Thyroid gland (tissue), 4 donors: ENCODE measurements at places on chromosomes 2 and 18. TPM values are rescaled to one million over a fixed set of nuclear protein-coding genes. Genes with fewer than 3 reads are reported as not detected.
A peak's percentile ranks its signal among the peaks of the same experiment; 100 is the strongest.

Gene ECEL1
- total RNA-seq: 1.4 TPM

Gene C2orf69
- 11.3 TPM for total RNA-seq

Gene UGT1A10
- total RNA-seq: not detected

Gene GAL3ST2
- total RNA-seq: not detected

Gene MBOAT2
- total RNA-seq: 20.6 TPM

Gene HOXD9
- 0.83 TPM for total RNA-seq

Gene SYT4
- total RNA-seq: not detected

Gene DRC1
- total RNA-seq: not detected

Gene GTF2A1L
- 0.67 TPM for total RNA-seq

Gene MC2R
- total RNA-seq: not detected

DNA sequence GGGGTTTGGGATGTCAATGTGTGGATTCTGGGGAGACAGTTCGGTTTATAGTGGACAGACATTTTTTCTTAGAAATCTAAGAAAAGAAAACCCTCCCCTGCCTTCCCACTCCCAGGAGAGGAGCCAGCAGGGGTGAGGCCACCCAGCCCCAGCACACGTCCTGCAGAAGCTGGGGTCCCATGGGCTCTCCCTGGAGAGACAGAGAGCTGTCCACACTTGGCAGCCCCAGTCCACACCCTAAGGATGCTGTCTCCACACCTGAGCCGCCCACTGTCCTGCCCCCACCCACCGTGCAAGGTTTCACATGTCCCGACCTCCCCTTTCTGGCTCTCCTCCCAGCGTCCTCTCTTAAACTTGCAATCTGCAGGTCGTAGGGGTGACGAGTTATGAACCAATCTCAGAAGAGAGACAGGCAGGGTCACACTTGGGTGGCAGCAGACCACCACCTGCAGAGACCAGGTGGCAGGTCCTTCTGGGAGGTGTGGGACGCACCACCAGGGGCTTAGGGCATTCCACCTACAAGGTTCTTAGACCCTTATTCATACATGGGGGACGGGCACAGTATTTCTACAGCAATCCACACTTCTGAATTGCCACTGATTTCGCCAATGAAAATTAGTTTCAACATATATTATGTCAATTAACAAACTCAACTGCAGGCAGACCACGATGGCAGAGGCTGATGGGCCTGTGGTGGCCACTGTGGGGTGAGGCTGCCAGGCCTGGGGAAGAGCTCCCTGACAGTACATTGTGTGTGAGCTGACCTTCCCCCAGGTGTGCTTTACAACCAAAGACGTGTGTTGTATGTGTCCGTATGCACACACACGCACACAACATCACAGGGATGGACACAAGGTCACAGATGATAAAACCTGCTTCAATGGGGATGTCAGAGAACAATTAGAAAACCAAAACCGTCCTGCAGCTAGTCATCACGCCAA is 158.5 kb downstream of the TPO start:
- no peak overlapping the region for H3K4me3 ChIP-seq
- no peaks in the 10 kb centered on the region for H3K36me3 ChIP-seq
- H3K27me3 ChIP-seq: no peaks in the 10 kb centered on the region
- H3K4me1 ChIP-seq: no peaks in the 10 kb centered on the region

DNA sequence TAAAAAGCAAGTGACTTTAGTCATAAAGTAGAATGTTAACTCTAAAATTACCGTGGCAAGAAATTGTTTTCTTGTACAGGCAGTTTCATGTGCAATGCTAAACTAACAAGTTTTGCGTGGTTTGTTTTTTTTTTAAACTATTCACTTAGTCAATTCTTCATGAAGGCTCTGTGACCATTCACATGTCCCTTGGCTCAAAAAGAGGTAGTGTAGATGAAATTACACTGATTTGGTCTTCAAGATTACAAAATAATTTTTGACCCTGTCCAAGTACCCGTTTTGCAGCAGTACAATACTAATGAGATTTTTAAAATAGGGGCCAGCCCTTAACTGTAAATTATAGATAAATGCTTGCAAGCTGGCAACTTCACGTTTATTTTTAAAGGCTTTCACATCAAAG is 1.3 kb downstream of the TMEM131 start:
- no peaks in the 10 kb centered on the region for H3K27me3 ChIP-seq
- peak overlapping the region; percentile 93 for H3K27ac ChIP-seq
- peaks cover 14% of the 10 kb centered on the region for H3K4me1 ChIP-seq
- no peak for DNase-seq

- DNase-seq: no peak
- no peaks in the 10 kb centered on the region for H3K27me3 ChIP-seq
- no peaks in the 10 kb centered on the region for H3K36me3 ChIP-seq
These were observed 22.8 kb upstream of the APCDD1 start for GRCh38 chr18:10431680-10432079.

DNA sequence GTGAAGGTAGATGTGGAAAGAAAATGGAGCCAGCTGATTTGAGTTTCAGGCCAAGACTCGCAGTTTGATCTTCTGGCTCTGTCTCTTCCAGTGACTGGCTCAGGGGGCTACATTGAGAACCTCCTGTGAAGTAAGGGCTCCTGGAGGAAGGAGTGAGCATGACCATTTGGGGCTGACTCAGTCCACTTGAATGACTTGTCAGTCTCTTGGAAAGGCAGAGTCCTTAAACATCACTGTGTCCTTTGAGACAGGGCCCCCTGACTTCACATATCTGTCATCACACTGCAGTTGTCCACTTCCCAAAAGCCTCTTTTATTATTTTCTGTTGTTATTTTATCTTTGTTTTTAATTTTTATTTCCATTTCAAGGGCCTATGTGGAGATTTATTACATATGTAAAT is 204.6 kb upstream of the APCDD1 start:
- no peak overlapping the region for H3K4me3 ChIP-seq
- H3K27me3 ChIP-seq: no peaks in the 10 kb centered on the region
- H3K36me3 ChIP-seq: no peaks in the 10 kb centered on the region
- no peaks in the 10 kb centered on the region for H3K4me1 ChIP-seq

- H3K36me3 ChIP-seq: no peaks in the 10 kb centered on the region
- H3K27me3 ChIP-seq: no peaks in the 10 kb centered on the region
- H3K4me3 ChIP-seq: no peak overlapping the region
- no peaks in the 10 kb centered on the region for H3K4me1 ChIP-seq
- no peak overlapping the region for H3K27ac ChIP-seq
These were observed 332.8 kb upstream of the MAP2 start for GRCh38 chr2:209091056-209091455.

- no peak overlapping the region for H3K4me3 ChIP-seq
- H3K27ac ChIP-seq: no peak overlapping the region
- no peaks in the 10 kb centered on the region for H3K27me3 ChIP-seq
- DNase-seq: no peak
These were observed 50.9 kb upstream of the PLB1 start for GRCh38 chr2:28444956-28445355.

DNA sequence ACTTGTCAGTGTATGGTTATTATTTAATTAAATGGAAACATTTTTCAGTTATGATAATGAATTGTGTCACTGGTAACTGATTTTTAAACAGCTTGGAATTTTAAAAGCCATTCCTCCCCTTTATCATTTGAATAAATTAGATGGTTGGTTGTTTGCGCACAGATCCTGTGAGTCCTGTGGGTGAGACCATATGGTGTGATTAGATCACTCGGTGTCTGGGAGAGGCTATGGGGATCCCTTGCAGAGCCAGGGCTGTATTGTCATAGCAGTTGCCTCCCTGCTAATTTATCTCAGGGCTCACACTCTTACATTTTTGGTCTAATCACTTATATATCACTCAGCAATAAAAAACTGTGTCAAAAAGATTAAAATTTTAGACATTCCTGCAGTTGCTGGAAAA is 133.5 kb downstream of the ASXL3 start:
- no peaks in the 10 kb centered on the region for H3K4me1 ChIP-seq
- no peak for DNase-seq
- no peak overlapping the region for H3K4me3 ChIP-seq
- H3K27me3 ChIP-seq: no peaks in the 10 kb centered on the region
- H3K27ac ChIP-seq: no peak overlapping the region
- H3K36me3 ChIP-seq: no peaks in the 10 kb centered on the region

DNA sequence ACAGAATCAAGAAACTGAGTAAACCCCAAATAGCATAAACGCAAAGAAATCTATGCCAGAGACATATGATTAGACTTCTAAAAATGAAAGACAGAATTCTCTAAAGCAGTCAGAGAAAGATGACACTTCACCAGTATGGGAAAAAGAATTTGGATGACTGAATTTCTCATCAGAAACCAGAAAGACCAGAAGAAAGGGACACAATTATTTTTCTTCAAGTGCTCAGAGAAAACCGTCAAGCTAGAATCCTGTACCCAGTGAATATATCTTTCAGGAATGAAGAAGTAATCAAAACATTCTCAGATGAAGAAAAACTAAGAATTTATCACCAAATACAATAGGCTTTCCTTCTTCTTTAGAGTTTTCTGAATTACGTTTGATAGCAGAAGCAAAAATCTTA is 14.2 kb upstream of the ESPNL start:
- no peak overlapping the region for H3K4me3 ChIP-seq
- peaks cover 18% of the 10 kb centered on the region for H3K36me3 ChIP-seq
- no peak for DNase-seq
- H3K27ac ChIP-seq: no peak overlapping the region

DNA sequence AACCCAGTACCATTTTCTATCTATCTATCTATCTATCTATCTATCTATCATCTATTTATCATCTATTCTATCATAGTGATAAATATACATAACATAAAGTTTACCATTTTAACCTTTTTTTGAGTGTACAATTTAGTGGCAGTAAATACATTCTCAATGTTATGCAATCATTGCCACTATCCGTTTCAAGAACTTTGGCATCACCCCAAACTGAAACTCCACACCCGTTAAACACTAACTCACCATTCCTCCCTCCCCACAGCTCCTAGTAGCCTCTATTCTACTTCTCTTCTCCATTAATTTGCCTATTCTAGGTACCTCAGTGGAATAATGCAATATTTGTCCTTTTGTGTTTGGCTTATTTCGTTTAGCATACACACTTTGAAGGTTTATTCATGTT is 82.5 kb upstream of the KCNE4 start:
- H3K4me3 ChIP-seq: no peak overlapping the region
- no peak overlapping the region for H3K27ac ChIP-seq
- H3K36me3 ChIP-seq: no peaks in the 10 kb centered on the region
- no peak for DNase-seq
- H3K4me1 ChIP-seq: no peaks in the 10 kb centered on the region

DNA sequence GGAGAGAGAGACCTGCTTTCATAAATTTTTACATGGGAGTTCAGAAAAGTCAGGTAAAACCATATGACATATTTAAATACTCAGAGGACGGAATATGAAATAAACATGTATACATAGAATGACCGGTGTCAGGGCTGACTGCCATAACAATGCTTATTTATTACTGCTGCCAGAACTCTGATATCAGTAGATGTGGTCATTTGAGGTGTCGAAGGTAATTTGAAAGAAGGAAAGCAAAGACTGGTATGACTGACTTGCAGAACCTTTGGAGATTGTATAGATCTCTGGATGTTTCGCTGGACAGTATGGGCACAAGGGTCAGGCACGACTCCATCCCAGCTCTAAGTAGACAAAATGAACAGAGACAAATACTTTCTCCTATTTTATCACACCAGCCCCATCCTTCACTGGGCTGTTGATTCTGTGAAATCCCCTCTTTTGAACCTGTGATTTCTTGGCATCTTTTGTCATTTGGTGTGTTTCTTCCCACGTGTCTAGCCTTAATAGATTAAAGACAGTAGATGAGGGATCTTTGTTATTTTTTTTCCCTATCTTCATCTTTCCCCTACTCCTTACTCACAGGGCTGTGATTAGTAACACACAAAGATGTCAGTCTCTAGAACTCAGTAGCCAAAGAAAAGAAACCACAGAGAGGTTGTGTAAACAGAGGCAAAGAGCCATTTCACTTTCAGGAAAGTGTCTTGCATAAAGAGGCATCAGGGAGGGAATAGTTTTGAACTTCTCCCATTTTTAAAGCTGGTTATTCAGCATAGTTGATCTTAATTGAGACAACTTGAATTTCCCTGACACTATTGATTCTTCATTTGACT is 61.6 kb downstream of the ICOS start:
- H3K27ac ChIP-seq: no peak overlapping the region
- DNase-seq: no peak
- H3K4me3 ChIP-seq: no peak overlapping the region
- H3K4me1 ChIP-seq: no peaks in the 10 kb centered on the region
- H3K27me3 ChIP-seq: no peaks in the 10 kb centered on the region

DNA sequence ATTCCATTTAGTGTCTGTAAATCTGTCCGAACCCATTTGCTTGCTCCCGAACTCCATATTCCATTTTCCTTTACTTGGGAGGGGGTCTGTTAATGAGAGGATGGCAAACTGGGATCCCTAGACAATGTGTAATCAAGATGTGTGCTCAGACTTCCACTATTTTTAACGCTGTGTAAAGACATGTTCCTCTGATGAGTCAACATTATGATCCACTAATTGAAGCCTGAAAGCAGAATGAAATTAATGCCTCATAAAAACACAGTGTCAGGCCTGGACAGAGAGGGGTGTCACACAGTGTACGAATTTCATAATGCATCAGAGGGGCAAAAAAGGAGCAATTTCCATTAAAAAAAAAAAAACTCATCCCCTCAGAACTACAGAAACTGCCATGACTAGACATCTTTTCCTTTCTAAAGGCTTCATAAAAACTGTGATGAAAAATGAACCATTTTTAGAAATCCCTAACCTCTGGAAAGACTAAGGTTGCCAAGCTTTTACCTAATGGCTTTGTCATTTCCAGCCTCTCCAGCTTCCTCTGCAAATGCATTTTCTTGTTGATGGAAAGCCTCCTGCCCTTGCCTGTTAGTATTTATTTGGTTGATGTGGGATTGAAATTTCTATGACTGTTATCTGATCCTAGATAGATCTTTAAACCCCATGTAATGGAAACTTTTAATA is 209.2 kb upstream of the DCC start:
- DNase-seq: no peak
- no peak overlapping the region for H3K4me3 ChIP-seq
- H3K36me3 ChIP-seq: no peaks in the 10 kb centered on the region
- no peaks in the 10 kb centered on the region for H3K4me1 ChIP-seq
- H3K27me3 ChIP-seq: no peaks in the 10 kb centered on the region
- no peak overlapping the region for H3K27ac ChIP-seq

- no peak overlapping the region for H3K4me3 ChIP-seq
- H3K27ac ChIP-seq: no peak overlapping the region
- H3K27me3 ChIP-seq: no peaks in the 10 kb centered on the region
- no peaks in the 10 kb centered on the region for H3K36me3 ChIP-seq
- no peaks in the 10 kb centered on the region for H3K4me1 ChIP-seq
- no peak for DNase-seq
These were observed 124.8 kb downstream of the PHLPP1 start for GRCh38 chr18:62839874-62840713.
